ENCODE measurements at places on chromosomes 2 and 18.

- DNase-seq: no peak
These were observed 335.2 kb downstream of the LPIN1 start for GRCh38 chr2:12081481-12082210.

- no peak for DNase-seq
These were observed 108.5 kb downstream of the VAPA start for GRCh38 chr18:10022365-10022764.

DNA sequence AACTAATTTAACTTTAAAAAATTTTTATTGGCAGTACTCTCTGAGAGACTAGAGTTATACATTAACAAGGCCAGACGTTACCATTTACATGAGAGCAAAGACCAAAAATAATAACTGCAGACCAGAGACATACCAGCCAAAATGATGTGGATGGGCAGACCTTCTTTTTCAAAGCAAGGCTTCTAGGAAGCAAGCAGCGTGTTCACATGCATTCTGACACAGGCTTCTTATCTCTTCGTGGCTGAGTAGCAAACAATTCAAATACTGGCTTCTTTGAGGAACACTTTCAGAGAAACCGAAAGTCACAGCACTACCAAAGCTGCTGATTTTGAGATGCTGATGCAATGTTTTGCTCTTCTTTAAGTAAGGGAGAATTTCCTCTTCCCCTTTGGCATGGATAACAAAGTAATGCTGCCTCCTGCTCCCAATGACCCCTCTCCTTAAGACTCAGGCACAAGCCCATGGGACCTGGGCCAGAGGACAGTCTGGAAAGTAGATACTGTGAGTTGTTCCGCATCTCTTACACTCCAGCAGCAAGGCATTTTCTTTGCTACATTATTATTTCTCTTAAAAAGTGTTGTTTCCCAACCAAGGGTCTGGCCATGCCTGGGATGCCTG, 181.9 kb downstream of the MREG start:
- no peak for DNase-seq

- DNase-seq: no peak
These were observed 16.7 kb upstream of the DUSP2 start for GRCh38 chr2:96161898-96162297.

DNA sequence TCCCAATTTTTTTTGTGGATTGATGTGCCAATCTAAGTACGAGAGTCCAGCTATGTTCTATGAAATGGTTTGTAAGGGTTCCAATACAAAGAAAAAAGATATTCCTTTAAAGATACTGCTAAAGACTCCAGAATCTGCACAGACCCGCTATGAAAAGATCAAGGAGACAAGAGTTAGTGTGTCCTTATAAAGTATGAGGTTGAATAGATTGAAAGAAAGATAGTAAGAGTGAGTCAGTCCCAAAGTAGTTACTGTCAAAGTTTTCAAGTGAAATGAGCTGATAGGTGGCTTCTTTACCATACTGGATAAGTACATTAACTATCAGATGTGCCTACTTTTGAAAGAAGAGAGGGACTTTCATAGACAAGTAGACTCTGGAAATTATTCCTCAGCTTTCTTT, 17.9 kb upstream of the EHBP1 start:
- no peak for DNase-seq

GRCh38 chr2:205738117-205738968, 56.0 kb downstream of the NRP2 start:
- no peak for DNase-seq
